ENCODE measurements at places on chromosomes 7 and 10.

- no peak for DNase-seq
These were observed 772 bp downstream of the SGMS1 start for GRCh38 chr10:50622706-50623662.

- no peak for DNase-seq
These were observed 250.2 kb upstream of the PTER start for GRCh38 chr10:16186564-16186963.

DNA sequence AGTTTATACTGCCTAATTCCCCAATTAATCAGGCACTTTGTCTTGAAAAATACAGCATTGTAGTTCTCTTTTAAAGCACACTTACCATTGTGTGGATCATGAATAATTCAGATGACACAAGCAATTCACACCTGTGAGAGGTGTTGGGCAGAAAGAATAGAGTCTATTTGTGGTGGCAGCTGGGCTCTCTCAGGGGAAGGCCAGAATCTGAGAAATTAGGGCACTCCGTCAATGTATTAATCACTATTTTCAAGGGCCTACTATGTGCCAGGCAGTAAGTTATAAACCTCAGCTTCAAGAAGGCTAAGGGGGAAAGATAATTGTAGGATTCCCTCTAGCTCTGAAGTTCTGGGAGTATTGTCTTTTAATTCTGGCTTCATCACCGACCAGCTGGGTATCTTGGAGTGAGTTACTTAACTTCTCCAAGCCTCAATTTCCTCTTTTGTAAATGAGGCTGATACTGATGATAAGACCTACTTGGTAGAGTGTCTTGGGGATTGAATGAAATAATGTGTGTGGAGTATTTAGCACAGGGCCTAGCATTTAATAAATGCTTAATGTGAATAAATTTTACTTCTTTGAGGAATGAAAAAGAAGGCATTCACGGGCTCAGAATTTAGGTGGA, 2.5 kb downstream of the CHN2 start:
- no peak for DNase-seq

DNA sequence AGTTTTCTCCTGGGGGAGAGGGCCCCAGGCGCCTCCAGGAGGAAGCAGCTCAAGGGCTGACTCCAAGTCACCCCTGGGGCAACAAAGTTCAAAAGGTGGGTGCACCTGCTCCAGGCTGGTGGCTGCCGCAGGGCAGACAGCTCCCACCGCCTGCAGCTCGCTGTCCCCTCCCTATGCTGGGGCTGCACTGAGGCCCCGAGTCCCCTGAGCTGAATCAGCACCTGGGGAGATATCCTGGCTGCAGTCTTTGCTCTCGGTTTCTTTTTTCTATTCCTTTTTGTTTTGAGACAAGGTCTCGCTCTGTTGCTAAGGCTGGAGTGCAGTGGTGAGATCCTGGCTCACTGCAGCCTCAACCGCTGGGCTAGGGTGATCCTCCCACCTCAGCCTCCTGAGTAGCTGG, 183.4 kb downstream of the DNAJB6 start:
- DNase-seq = peak; percentile 23

DNA sequence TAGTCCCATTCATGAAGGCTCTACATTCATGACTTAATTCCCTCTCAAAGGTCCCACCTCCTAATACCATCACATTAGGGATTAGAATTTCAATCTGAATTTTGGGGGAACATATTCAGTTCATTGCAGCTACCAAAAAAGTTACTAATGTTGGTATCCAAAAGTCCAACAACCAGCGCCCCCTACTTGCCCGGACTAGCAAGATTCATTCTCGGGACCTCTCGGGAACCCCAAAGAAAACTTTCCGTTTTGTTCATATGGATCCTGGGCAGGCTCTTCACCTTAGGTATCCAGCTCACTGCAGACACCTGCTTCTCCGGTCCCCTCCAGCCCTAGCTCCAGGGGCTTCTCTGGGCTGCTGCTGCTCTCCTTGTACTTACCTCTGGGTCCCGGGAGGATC, 8.9 kb upstream of the GRK5 start:
- DNase-seq = no peak

DNA sequence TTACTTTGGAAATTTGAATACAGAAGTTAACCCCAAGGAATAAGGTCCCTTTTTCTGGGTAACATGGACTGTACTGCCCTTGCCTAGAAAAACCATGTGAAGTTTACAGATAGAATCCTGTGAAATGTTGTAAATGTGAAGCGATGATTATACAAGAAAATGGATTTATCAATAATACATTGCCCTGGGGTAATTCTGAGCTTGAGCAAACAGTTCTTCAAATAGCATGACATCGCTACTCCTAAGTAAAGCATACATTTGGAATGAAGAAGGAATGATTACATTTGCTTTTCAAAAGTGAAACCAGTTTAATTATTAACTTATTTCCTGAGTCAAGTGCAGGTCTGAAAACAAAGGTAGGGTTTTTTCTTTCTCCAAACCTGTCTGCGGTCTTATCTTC, 43.3 kb upstream of the FZD8 start:
- DNase-seq = no peak

GRCh38 chr10:35335133-35336083, 901 bp upstream of the CCNY start:
- DNase-seq = no peak

All from GM12878 (cell line).